ENCODE measurements at places on chromosomes 1 and 21.

DNA sequence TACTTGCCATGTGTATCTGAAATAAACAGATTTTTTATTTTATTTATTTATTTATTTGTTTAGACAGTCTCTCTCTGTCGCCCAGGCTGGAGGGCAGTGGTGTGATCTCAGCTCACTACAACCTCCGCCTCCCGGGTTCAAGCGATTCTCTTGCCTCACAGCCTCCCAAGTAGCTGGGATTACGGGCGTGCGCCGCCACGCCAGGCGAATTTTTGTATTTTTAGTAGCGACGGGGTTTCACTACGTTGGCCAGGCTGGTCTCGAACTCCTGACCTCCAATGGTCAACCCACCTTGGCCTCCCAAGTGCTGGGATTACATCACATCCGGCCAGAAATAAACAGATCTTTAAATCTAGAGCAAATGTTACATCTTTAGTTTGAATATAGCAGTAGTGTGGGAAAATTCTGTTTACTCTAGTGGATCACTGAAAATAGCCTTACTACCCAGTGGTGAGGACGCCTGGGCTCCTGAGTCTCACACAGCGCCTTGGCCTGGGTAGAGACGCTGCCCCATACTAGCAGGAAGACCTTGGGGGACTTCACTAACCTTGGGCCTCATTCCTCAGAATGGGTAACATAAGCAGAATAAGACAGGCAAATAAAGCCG is 709 bp downstream of the GART start:
- no peak for DNase-seq

- no peak for DNase-seq
Measured at GRCh38 chr1:245860657-245861544, 646.2 kb downstream of the SMYD3 start.

GRCh38 chr21:33578214-33578613 is 10.3 kb downstream of the DONSON start:
- no peak for DNase-seq

- DNase-seq: no peak
Measured at GRCh38 chr1:74323937-74324473, 88.8 kb downstream of the TNNI3K start.

GRCh38 chr1:178650934-178651511 is 74.0 kb upstream of the RALGPS2 start:
- no peak for DNase-seq

- no peak for DNase-seq
Measured at GRCh38 chr1:30744060-30744756, 13.4 kb downstream of the LAPTM5 start.

GRCh38 chr1:204087893-204088528 is 15.1 kb downstream of the SOX13 start:
- no peak for DNase-seq

- DNase-seq: no peak
Measured at GRCh38 chr1:16020325-16020724, 1.5 kb upstream of the CLCNKA start.

GRCh38 chr1:239960366-239960765 is 131.3 kb upstream of the FMN2 start:
- no peak for DNase-seq

DNA sequence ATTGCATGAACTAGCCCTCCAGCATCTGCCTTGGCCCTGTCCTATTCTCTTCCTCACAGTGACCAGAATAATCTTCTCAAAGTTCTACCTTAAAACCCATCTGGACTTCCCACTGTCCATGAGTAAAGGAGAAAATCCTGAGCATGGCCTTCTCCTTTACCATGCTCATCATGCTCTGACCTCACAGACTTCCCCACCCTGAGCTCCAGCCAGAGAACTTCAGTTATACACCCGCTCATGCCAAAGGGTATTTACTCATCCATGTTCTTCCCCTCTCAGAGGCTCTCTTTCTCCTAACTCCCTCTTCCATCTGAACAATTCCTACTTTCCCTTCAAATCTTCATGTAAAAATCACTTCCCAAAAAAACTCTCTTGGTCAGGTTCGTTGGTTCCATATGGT is 188.4 kb downstream of the SETD4 start:
- no peak for DNase-seq

- no peak for DNase-seq
Measured at GRCh38 chr21:28455253-28455600, 537.5 kb downstream of the LTN1 start.

DNA sequence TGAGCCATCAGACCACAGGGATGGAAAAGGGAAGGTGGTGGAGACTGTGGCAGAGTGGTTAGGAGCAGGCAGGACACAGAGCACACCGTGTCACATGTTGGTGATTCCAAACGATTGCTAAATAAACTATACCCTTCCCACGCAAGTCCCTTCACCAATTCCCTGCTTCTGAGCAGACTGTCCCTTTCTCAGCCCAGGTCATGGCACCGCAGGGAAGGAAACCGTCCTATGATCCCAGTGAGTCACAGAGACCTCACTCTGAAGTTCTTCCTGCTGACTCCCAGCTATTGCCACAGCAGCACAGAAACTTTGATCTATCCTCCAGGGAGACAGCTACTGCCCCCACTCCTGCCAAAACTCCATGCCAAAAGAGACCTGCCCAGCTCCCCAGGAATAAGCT is 19.2 kb downstream of the RIMS3 start:
- DNase-seq: no peak

DNA sequence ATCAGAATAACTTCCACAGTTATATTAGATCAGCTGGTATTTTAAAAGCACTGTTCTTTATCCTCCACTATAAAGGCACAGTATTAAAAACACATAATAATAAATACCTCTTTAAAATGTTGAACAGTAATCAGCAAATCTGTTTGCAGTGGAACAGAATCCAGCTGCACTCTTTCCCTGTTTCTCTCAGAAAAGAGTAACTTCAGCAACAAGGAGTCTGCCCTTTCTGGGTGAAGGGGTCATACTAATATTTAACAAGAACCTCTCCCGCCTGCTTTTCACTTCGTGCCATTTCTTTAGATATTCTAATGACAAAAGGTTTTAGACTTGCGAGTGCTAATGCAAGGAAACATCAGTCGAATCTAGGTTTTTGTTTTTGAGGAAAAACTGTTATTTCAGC is 194.2 kb upstream of the FMN2 start:
- DNase-seq: no peak

DNA sequence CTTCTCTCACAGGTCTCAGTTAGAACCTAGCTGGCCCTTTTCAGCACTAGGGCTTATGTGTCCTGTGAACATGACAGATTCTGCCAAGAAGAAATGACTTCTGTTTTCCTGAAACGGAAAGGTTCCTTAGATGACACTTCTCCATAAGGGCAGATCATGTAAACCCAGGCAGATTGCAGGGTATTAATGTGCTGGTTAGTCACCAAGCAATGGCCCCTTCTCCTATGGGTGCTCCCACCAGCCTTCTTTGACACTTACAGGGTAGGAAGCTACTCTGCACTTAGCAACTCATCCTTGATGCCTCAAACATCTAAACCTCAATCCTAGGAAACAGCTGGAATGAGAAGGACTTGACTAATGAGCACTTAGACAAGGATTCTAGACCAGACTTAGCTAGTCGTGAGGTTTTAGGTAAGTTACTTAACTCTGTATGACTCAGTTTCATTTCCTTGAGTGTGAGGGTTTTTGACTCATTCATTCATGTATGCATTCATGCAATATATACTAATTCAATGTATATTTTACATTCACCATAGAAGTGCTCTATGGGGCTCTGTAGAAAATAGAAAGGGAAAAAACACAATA is 74.1 kb upstream of the PLXNA2 start:
- DNase-seq: no peak

DNA sequence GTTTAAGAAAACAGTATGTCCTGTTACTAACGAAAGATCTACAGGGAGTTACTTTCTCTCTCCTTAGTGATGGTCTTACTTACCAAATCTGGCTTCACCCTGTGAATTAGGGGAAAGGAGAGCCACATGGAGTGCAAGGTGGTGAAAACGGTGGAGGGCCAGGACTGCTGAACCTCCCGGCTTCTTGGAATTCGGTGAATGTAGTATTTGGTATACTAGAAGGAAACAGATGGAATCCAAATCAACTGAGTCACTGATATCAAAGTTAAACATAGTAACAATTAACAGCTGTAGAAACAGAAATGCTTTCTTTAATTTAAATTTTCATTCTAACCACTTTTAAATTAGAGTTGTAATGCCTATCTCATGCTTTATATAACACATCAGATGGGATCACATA is 45.7 kb downstream of the ALG14 start:
- no peak for DNase-seq

GRCh38 chr1:16430606-16431005 is 6.6 kb downstream of the SPATA21 start:
- DNase-seq: no peak

DNA sequence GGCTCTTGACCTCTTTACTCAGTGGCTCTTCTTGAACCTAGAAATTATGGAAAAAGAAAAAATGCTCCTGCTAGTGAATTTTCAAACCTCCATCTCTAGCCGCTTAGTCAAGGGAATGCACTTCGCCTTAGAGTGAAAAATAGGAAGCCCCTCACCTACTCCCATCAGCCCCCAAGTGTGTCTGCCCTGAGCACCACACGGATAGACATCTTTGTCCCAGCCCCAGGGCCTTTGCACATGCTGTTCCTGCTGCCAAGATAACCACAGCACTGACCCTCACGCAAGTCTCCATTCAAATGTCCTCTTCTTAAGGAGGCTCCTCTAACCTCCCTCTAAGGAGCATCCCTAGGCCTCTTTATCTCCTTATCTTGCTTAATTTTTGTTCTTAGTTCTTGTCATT is 59.6 kb downstream of the FBXO2 start:
- DNase-seq: no peak

DNA sequence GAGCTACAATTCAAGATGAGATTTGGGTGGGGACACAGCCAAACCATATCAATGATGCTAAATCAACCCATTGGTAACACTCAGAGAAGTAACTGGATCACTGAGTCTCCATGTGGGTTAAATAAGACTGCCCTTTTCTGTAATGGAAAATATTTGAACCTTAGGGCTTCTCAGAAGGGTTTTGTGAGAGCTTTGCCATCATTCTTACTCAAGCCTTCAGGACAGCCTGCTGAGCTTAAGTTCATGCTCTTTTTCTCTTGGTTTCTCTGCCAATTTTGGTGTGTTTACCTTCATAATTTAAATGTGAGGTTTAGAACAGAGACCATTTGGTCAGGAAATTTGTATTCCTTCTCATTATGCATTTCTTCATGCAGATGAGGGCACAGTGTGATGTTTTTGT is 74.7 kb downstream of the DISC1 start:
- DNase-seq: no peak

DNA sequence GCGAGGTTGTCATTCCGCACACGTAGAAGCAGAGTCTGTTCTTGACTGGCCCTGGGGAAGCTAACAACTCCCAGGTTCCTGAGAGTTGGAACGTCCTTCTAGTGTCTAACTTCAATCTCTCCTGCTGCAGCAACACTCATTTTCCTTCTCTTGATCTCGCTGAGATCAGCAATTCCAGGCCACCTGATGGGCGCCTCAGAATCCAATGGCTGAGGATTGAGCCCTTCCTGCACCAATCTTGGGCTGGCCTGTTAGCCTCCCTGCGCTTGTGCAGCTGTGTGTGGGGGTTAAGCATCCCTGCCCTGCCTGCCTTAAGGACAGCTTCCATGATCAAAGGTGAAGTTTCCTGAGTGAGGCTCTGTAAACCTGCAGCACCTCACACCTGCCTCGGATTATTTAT is 87.9 kb downstream of the SYT2 start:
- DNase-seq: no peak

- DNase-seq: no peak
Measured at GRCh38 chr21:33622253-33622652, 19.3 kb downstream of the CRYZL1 start.

DNA sequence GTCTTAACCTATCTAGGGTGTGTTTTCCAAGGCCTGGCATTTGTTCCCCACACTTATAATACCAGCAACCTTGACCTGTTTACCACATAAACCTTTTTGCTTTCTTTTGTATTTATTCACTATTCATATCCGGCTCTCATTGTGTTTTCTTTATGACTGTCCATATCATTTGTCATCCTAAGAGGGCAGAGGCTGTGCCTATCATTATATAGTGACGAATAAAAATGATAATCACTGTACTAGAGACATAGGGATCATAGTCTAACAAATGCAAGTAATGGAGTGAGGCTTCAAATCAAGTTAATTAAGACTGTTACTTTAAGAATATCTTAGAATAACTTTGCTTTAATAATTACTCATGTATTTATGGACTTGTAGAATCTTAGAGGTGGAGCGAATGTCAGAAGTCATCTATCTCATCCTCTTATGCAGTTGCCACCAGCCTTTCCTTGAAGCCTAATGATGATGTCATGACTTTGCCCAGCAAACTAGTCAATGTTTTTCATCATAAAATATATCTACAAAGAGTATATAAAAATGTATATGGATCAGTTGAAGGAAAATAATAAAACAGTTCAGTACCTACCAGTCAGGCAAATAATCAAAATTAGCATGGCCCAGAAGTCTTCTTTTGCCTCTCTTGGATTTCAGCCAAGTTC is 4.7 kb upstream of the ETV3 start:
- DNase-seq: no peak

DNA sequence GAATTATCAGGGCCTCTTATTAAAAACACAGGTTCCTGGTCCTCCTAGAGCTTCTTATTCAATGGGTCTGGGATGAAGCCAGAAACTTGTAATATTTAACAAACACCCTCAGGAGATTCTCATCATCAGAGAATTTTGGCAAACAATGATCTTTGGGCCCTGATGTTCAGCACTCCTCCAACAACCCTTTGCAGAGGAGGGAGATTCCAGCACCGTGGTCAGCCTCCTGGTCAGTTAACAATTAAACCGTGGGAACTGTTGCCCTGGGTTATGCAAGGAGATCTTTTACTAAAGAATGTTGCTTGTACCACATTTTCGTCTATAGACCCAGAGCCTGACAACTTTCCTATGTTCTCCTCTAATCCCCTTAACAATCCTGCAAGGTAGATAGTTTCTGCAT is 294.4 kb downstream of the PLPP3 start:
- no peak for DNase-seq

DNA sequence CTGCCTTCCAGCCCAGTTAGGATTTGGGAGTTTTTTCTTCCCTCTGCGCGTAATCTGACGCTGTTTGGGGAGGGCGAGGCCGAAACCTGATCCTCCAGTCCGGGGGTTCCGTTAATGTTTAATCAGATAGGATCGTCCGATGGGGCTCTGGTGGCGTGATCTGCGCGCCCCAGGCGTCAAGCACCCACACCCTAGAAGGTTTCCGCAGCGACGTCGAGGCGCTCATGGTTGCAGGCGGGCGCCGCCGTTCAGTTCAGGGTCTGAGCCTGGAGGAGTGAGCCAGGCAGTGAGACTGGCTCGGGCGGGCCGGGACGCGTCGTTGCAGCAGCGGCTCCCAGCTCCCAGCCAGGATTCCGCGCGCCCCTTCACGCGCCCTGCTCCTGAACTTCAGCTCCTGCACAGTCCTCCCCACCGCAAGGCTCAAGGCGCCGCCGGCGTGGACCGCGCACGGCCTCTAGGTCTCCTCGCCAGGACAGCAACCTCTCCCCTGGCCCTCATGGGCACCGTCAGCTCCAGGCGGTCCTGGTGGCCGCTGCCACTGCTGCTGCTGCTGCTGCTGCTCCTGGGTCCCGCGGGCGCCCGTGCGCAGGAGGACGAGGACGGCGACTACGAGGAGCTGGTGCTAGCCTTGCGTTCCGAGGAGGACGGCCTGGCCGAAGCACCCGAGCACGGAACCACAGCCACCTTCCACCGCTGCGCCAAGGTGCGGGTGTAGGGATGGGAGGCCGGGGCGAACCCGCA is at the start of gene PCSK9:
PCSK9 (plus strand) TSS at position 207 of the 741 bp plus-strand sequence; CDS start at position 497, 290 bp downstream.
- DNase-seq: no peak

- no peak for DNase-seq
Measured at GRCh38 chr1:196611873-196612272, 3.6 kb upstream of the KCNT2 start.

- no peak for DNase-seq
Measured at GRCh38 chr1:225445639-225446594, 18.1 kb upstream of the LBR start.

- no peak for DNase-seq
Measured at GRCh38 chr1:31376375-31377134, 3.7 kb upstream of the FABP3 start.
